ENCODE measurements at places on chromosomes 7 and 10. TPM values are rescaled to one million over a fixed set of nuclear protein-coding genes. Genes with fewer than 3 reads are reported as not detected.

- DNase-seq = no peak
Observed at GRCh38 chr7:104130726-104131125, 77.1 kb downstream of the ORC5 start.

DNA sequence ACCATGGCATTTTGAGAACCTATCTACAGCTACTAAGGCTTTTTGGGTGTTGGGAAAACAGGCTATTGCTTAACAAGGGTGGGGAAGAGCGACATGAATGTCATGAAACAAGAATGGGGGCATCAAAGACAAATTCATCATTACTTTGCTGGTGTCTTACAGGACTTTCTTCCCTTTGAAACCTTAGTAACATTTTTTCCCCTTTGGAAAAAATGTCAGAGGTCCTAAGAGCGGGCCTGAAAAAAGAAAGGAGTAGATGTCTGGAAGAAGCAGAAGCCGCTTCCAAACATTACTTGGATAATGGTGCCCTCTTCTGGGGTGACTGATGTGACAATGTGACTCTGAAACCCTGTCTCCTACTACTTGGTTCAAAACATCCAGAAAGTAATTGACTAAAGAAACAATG, 3.8 kb upstream of the DDX50 start:
- DNase-seq = peak; percentile 78

The NPY4R gene
- not detected for total RNA-seq

DNA sequence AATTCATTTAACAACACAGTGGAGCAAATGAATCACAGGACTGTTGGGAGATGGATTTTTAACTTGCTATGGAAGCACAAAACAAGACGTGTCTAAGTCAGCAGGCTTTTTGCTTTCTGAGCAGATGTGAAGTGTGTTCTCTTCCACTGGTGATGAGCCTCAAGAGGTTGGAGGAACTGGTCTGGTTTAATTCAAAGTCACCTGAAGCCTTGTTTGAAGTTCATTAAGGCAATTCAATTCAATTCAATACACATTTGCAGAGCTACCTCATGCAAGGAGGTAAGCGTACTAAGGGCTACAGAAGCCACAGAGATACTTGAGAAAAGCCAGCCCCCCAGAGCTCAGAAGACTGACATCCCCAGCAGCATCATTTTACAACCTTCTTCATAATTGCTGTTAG, 68.4 kb upstream of the PALS2 start:
- no peak for DNase-seq

GRCh38 chr7:103011650-103012049, 62.9 kb downstream of the FBXL13 start:
- no peak for DNase-seq

DNA sequence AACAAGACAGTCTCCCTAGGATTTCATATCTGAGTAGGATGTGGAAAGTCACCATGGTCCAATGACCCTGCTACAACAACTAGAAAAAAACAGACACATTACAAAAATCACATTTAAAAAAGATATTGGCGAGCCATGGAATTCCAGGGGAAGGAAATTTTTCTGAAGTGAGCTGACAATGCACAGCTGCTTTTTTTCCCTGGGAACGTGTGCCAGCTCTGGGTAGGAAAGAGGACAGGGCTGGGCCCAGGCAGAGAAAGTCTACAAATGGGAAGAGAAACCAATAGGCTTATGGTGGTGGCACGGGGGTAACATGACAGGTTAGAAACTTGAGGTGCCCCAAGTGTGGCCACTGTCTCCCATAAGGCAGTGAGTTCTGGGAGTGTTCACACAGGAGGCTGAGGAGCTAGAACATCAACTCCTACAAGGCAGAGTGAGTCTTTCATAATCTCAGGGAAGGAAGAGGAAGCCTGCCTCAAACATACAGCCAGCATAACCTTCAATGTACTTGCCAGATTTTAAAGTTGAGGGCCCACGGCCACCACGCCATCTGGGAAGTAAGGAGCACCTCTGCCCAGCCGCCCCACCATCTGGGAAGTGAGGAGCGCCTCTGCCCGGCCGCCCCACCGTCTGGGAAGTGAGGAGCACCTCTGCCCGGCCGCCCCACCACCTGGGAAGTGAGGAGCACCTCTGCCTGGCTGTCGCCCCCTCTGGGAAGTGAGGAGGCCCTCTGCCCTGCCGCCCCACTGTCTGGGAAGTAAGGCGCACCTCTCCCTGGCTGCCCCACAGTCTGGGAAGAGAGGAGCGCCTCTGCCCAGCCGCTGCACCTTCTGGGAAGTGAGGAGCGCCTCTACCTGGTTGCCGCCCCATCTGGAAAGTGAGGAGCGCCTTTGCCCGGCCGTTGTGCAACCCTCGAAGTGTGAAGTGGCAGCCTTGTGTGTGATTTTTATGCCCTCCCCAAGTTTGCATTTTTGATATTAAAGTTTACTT, 5.9 kb downstream of the FBXL13 start:
- DNase-seq = no peak

GRCh38 chr7:48011323-48011722, 17.6 kb downstream of the SUN3 start:
- no peak for DNase-seq

The LBX1 gene
- total RNA-seq = 0.12 TPM

GRCh38 chr7:155647302-155647701, 2.8 kb downstream of the RBM33 start:
- DNase-seq = no peak

GRCh38 chr10:7285522-7286322, 125.1 kb downstream of the SFMBT2 start:
- DNase-seq = no peak

GRCh38 chr7:157401567-157402387, 65.0 kb downstream of the DNAJB6 start:
- DNase-seq = no peak

DNA sequence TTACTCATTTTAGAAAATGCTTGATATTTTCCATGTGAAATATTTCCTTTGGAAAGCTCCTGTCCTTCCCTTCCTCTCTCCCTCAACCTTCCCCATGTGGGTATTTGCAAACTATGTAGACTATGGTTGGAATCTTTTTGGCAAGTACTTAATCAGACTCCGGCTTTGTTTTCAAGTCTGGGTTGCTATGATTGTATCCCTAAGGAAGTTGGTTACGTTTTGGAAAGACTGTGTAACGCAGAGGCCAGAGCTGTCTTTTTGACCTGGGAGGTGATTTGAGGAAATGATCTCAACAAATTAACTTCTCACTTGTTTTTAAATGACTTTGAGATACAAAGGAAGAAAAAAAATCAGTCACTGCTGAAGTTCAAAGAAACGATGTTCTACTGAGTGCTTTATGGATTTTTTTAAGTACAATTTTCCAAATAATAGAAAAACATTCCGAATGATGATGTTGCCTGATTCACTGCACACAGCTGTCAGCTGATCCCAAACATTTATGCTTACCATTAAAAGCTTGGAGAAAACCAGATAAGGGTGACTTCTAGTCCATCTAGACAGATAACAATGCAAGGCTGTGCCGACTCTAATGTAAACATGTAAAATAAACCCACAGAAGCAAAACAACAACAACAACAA, 145.5 kb upstream of the CELF2 start:
- DNase-seq = no peak

- no peak for DNase-seq
Observed at GRCh38 chr7:127221731-127222130, 31.0 kb downstream of the GRM8 start.

DNA sequence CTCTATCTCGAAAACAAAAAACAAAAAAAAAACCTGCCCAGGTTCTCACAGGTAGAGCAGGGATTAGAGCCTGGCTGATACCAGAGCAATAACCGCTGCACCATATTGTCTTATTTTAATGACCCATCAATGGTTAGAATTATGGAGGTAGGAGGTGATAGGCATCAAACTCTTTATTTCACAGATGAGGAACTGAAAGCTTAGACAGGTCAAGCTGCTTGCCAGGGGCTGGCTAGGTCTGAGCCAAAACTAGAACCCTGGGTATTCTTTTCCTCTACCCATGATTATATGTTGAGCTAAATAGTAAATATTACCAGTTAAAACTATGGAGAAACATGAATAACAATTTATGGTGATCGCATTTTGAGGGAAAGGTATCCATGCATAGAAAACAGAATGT, 2.0 kb upstream of the PPP1R3C start:
- no peak for DNase-seq

- DNase-seq = no peak
Observed at GRCh38 chr7:137992550-137993394, 9.1 kb downstream of the CREB3L2 start.

DNA sequence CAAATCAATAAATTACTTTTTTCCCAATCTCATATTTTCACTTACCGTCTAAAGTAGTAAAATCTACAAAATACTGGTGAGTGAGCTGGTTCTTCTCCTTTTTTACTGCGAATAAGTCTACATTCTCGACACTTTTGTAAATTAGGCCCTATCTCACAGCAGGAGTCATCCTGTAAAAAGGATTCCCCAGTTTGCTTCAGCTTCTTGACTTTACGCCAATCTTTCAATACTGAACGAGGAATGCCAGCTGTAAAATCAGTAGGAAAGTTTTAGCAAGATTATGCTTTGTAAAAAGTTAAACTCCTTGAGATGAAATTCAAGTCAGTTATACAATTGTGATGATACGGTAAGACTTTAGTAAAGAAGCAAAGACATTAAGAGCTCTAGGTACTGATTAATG, 67.3 kb downstream of the NRBF2 start:
- DNase-seq = no peak

The MMD2 gene
- not detected for total RNA-seq

DNA sequence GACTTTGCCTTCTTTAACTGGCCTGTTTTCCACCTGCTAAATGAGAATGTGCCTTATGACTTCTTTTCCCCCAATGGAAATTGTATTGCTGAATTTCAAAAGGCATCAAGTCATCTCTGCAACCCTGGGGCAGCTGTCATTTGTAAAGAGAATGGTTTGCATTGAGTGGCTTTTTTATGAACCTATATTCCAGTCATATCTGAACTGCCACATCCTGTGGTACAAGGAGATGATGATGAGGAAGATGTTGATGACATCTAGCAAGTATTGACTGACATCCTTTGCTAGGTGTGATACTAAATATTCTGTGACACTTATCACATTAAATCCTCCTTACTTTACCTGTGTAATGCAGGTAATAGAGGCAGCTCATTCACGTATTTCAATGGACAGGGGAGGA, 88.3 kb upstream of the KIAA1217 start:
- DNase-seq = no peak

- DNase-seq = no peak
Observed at GRCh38 chr10:113854761-113855588, 514 bp downstream of the NHLRC2 start.

The MRC1 gene
- total RNA-seq = 0.14 TPM

The IRF5 gene
- 6.5 TPM for total RNA-seq

DNA sequence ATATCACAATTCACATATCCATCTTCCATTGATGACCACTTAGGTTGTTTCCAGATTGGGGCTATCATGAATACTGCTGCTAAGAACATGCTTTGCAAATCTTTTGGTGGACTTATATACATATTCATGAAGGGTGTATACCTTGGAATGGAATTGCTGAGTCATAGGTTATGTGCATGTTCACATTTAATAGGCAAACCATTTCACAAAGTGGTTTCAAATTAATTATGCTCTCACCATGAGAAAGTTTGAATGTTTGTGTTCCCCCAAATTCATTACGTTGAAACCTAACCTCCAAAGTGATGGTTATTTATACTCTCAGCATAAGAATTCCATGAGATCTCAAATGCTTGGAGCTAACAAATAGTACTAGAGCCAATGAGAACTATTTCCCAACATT, 86.4 kb downstream of the VPS41 start:
- no peak for DNase-seq

The LRRC61 gene
- total RNA-seq = not detected

The MSS51 gene
- total RNA-seq = 0.43 TPM

GRCh38 chr7:130887182-130887956, 153.4 kb upstream of the KLF14 start:
- DNase-seq = no peak

DNA sequence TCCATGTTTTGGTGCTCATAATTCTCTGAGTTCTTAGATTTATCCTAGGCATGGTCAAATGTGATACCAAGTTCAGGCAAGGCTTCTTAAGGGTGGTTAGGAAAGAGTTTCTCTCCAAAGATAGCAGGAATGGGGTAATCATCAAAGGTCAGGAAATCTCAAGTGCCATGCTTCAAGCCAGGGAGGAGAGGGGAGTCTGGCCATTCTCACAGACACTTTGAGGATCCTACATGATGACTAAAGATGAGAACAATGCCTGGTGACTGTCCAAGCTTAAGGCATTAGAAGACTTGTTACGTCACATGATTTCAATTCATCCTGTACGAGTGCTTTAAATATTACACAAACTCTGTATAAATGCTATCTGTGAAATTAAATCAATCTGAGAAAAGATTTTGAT, 59.4 kb downstream of the POM121L12 start:
- no peak for DNase-seq

DNA sequence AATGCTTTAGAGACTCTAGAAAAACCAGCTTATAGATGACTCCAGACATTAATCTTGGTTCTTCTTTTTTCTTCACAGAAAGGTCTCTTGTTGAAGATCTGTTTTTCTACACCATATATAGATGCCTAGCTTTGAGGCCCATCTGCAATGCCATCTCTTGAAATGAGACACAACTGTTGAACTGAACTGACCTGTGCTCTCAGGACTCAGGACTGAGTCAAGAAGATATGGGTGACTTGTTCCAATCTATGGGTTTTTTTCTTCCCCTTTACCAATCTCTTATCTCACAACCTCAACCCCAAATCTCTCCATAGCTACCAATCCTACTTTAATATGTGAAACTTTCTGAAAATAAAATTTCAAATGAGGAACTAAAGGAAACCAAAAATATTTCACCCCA, 194.7 kb downstream of the SNX13 start:
- DNase-seq = no peak

The VWA2 gene
- total RNA-seq = not detected

The DPYSL4 gene
- 1.5 TPM for total RNA-seq

GRCh38 chr10:5293691-5294550, 70.8 kb upstream of the UCN3 start:
- peak; percentile 37 for DNase-seq

DNA sequence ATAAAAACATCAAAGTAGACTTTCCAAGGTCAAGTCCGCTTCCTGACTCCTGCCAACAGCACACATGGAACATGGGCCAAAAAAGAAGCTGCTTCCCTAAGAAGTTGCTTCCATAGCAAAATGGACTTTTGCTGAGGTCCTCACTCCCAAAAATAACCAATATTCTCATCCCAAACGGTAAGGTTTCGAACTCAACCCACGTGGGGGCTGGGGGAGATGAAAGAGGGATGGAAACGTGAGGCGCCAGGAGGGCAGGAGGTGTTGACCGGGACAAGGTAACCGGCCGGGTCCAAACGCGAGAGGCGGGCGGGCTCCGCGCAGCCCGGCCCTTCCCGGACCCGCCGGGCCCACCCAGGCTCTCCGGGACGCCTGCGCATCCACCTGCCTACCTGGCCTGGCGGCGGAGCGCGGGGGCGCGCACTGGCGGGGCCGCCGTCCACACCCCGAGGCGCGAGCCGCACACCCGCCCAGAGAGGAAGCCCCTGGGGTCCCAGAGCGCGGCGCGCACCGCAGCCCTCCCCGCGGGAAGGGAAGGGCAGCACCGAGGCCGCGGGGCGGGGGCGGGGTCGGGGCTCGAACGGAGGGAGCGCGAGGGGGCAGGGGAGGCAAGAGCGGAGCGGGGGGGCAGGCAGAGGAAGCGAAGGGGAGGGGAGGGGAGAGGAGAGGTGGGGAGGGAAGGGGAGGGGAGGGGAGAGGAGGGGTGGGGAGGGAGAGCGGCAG, 742 bp downstream of the LMBR1 start:
- DNase-seq = no peak

Measured in NCI-H460 (cell line).